ENCODE measurements at places on chromosomes 1 and 21.
A peak's percentile ranks its signal among the peaks of the same experiment; 100 is the strongest.

GRCh38 chr1:167107456-167107855 is 13.6 kb downstream of the STYXL2 start:
- DNase-seq = no peak

DNA sequence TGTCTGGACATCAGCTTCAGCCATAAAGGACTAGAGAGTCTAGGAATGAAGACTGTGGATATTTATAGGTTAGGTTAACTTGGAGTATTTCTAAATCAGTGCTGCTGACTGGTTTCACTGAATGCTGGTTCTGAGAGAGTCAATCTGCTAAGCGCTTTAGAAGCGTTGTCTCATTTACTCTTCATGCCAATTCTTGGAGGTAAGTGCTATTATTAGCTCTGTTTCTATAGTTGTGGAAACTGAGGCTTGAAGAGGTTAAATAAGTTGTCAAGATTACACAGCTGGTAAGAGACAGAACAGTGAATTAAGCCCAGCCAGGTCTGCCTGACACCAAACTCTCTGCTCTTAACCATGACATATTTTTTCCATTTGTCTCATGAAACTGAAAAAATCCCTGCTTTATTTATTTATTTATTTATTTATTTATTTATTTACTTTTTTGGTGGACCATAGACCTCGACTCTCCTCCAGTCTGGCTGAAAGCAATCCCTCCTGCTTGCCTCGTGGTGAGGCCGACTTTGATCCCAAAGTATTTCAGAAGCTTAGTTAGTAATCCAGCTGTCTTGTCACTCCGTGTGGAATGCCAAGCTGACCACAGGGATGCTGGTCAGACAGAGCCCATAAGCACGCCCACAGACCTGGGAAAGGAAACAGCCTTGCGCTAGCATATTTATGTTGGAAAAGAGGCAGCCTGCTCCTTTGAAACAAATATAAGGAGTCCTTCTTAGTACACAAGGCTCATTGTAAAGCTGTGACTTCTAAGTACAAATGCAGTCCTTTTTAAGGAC is 16.9 kb downstream of the NTMT2 start:
- DNase-seq = peak; percentile 89

DNA sequence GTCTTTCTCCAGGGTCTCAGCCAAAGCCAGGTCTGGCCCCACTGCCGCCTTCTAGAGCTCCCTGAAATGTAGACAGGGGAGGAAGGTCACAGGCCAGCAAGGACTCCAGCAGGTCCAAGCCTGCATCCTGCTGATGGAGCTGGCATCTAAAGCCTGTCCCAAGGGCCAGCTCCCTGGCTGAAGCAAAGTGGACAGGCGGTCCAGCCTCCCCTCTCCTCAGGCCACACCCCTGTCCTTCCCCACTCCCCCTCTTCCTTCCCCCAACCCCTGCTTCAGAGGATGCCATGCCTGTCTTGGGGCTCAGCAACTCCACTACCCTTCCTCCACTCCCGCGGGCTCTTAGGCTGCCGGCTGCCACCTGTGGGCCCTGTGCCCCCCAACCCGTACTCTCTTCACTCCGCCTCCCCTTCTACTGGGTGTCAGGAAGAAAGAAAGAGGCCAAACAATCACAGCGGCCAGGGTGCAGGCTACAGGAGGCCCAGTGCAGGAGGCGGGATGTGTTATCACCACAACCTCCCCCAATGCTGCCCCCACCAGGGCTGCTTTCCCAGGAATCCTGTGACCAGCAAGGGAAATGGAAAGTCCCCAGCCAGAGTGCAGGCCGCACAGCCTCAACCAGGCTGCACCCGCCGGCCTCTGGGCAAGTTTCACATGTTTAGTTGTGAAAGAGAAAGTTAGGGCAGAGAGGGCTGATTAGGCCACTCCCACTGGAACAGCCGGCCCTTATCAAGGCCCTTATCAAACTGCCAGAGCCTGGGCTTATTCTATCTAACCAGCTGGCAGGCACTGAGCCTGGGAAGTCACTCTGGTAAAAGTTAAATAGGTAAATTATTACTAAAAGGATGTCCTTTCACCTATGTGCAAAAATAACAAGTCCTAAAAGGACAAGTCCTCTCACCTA is 34.1 kb downstream of the ACOT7 start:
- DNase-seq = peak; percentile 97

DNA sequence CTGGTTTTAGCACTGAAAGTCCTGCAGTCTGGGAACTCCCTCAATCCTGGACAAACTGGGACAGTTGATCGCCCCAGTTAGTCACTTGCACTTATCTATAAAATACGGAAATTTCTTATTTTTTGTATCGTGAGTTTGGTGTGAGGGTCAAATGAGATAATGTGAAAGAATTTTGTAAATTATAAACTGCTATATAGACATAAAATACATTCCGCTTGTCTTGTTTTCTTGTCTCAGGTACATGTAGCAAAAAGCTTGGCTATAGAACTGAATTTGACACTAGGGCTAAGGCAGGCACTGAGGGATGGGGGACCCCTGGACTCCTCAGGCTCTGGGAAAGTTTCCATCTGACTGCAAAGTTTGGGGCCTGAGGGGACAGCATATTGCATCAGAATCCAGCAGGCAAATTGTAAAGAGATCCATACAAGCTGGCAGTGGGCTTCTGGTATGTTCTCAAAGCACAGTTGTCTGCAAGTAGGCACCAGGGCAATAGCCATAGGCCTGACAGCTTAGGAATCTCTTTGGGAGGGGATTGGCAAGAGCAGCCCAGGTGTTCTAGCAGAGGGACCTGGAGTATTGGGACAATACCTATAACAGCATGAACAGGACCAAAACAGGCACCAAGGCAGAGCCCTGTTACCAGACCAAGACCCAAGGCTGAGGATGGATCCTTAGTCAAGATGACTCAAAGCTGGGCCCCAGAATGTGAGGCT is 44.3 kb downstream of the S1PR1 start:
- DNase-seq = no peak

- DNase-seq = peak; percentile 80
Measured at GRCh38 chr1:30191154-30191702, 532.2 kb downstream of the MATN1 start.

GRCh38 chr21:41432562-41433460 is 6.8 kb downstream of the MX1 start:
- no peak for DNase-seq

- DNase-seq = no peak
Measured at GRCh38 chr1:74271503-74271902, 36.3 kb downstream of the TNNI3K start.

DNA sequence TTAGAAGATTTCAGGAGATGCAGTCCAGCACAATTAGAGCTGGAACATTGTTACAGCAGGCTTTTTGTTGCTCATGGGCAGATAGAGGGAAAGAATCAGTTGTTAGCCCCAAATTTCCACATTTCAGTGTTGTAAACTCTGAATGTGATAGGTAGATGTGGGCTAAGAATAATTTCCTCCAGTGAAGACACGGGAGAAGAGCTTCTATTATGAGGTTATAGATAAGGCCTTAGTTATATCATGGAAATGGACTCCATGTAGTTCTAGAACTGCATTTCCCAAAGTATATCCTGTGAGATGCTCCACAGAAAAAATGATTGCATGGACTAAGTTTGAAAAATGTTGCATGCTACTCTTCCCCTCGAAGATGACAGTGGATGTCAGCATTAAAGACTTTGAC is 64.9 kb downstream of the PRKAA2 start:
- DNase-seq = no peak

DNA sequence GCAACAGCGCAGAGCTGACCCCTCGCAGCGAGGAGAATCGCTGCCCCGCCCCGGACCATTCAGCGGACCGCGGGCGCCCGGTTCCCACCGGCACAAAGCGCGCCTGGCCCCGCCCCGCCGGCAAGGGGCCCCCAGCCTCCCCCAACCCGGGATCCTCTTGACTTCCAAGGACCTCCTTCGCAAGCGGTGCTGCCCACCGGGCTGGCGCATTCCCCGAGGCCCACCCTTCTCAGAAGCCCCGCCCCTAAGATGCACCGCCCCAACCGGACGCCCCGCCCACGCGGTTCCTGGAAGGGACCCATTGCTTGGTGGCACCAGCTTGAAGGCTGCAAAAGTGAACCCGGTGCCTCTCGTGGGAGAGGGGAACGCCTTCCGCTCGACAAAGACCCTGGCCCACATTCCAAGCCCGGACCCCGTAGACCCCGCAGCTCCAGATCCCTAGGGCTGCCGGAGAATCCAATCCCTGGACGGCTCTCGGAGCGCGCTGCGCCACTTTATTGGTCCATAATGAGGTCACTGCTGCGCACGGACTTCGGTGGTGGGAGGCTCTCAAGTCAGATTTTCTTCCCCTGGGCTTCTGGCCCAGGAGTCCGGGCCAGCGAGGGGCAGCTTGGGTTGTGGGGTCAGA is 2.0 kb downstream of the HES3 start:
- no peak for DNase-seq

DNA sequence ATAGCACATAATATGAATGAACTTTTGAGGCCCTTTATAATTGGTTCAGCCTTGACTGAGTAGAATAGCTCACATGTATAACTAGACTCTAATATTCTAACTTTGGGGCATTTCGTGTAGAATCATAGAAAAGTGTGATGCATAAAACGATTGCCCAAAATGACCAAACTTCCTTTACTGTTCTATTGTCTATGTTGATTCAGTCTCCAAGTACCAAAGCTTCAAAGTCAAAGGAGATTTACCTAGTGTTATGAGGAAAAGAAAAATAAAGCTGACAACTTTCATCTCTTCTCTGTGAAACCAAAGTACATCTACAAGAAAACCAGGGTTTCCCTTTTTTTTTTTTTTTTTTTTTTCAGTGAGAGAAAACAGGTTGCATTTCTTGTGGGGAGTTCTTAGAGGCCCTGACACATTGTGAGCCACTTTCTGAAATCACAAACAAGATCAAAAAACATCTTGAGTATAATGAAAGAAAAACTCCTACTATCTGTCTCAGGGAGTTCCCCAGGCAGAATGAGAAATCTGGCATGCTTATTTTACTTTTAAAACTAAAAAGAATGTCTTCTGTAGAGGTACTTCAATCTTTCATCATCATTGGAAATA is 183.4 kb downstream of the TNFSF18 start:
- no peak for DNase-seq
